ENCODE measurements at places on chromosomes 6 and 20. TPM values are rescaled to one million over a fixed set of nuclear protein-coding genes. Genes with fewer than 3 reads are reported as not detected.

SCRT2 gene
- polyA plus RNA-seq = not detected

PSORS1C1 gene
- polyA plus RNA-seq = 2.1 TPM

PCSK2 gene
- polyA plus RNA-seq = 0.54 TPM

ARFGEF3 gene
- polyA plus RNA-seq = 1.2 TPM

FGD2 gene
- polyA plus RNA-seq = 0.97 TPM

KCNG1 gene
- polyA plus RNA-seq = 0.58 TPM

MTHFD1L gene
- 4.7 TPM for polyA plus RNA-seq

- no peak for DNase-seq
Observed at GRCh38 chr6:92617721-92618120, 801.6 kb downstream of the EPHA7 start.

GRCh38 chr6:112933947-112934346 is 586.8 kb downstream of the RFPL4B start:
- no peak for DNase-seq

DNA sequence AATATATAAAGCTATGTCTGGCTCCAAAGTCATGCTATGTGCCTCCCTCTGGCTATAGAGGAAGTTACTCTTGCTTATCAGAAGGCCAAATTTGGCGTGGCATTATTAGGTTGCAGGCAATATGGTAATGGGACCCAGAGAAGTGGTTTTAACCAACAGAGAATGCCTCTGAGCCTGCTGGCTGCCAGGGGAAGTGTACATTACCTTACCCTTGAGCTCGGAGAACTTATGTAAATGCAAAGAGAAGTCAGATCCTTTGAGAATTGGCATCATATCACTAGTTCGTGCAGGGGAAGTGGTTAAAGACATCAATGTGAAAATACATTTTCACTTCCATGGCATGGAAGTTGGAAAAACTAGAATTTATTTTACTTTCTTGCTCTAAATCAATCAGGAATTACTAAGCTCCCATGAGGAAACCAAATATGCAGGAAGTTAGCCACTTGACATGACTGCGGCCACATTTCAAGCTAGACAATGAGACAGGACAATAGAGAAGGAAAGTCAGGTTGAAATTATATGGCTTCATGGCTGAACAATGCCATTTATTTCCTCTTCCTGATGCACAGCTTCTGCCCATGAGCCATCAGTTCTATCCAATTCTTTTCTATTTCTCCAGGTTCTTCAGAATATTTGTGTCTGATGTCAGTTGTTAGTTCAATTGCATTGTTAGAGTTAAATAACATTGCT is 134.0 kb upstream of the PHACTR1 start:
- DNase-seq = no peak

- peak; percentile 36 for DNase-seq
Observed at GRCh38 chr6:72621291-72622093, at the start of gene KCNQ5. KCNQ5 (plus strand) TSS chr6:72622064.

DNA sequence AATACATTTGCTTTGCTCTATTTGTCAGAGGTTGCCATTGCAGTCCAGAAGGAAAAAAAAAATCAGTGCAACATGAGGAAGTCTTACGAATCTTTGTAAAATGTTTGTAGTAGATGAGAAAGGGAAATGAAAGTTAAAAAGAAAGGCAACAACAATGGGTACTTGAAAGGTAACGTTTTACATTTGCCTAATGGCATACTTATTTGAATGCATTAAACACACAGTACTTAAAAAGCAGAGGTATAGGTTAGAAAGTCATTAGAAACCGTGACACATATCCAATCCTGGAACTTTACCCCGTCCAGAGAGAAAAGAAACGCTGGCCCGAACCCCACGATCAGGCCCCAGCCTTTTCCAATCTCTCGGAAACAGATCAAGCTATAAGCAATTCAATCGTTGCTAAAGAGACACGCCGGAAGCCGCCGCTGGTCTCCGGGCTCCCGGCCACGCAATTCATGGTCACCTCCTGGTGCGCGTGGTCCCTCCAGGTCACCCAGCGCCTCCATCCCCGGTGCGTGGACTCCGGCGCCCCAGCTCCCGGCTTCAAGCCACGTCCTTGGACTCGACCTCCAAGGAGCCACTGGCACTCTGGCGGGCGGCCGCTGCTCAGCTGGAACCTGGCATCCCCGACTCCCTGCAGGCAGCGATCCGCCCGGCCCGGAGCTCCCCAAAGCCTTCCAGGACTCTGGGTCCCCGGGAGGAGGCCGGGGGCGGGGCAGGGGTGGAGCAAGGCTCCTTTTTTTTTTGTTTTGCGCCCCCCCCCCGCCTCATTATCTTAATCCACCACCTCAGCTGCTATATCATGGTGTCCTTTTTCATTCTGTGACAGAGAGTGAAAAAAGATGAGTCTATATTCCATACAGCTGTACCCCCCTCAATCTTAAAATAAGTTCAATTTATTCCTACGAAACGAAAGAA is at the start of gene SLC18B1:
Gene SLC18B1, minus strand, starts transcription at position 687 of the 918 bp plus-strand sequence. Its CDS starts 181 bp downstream, at position 506.
- DNase-seq = peak; percentile 69

DNA sequence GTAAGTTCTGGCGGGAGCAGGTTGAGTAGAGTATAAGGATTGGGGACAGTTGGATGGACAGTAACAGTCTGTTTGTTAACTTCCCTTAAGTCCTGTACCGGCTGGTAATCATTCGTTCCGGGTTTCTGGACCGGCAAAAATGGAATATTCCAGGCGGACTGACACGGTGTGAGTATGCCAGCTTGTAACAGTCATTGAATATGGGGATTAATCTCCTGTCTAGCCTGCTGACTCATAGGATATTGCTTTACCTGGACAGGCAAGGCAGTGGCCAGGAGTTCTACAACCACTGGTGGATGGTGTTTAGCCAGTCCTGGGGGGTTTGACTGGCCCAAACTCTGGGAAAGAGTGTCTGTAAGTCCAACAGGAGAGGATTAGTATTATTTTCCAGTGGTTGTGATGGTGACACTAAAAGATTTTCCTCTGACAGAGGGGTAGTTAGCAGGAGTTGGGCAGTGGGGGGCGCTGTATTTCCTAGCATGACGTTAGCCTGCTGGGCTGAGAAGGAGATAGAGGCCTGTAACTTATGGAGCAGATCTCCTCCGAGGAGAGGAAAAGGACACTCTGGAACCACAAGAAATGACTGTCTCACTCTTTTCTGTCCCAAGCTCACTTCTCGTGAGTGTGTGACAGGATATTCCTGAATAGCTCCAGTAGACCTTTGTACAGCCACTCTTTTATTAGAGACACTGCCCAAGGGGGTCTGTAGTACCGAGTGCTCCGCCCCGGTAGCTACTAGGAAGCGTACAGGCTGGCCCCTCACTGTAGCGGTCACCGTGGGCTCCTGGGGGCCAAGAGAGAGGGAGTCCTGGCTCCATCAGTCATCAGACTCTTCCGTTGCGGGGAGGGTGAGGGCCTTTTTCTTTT is 152.2 kb downstream of the TRIM27 start:
- no peak for DNase-seq
